ENCODE measurements at places on chromosomes 6 and 20.

GRCh38 chr6:17485181-17485580 lies 91.8 kb downstream of the CAP2 start:
- no peak for DNase-seq

DNA sequence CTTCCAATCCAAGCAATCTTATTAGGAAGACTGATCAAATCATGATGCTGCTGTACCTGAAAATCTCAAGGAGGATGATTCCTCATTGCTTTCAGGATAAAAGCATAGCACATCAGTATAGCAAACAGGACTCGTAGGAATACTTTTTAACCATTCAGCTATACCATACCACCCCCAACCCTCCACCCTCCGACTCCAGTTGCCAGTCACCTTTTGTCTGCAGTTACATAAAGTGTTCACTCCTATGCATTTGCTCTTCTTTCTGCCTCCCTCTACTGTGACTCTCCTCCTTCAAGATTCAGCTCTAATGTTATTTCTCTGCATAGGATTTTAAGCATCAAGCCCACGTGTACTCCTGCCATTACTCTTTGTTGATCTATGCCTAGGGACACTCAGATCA lies 124.7 kb upstream of the KCNQ5 start:
- no peak for DNase-seq

DNA sequence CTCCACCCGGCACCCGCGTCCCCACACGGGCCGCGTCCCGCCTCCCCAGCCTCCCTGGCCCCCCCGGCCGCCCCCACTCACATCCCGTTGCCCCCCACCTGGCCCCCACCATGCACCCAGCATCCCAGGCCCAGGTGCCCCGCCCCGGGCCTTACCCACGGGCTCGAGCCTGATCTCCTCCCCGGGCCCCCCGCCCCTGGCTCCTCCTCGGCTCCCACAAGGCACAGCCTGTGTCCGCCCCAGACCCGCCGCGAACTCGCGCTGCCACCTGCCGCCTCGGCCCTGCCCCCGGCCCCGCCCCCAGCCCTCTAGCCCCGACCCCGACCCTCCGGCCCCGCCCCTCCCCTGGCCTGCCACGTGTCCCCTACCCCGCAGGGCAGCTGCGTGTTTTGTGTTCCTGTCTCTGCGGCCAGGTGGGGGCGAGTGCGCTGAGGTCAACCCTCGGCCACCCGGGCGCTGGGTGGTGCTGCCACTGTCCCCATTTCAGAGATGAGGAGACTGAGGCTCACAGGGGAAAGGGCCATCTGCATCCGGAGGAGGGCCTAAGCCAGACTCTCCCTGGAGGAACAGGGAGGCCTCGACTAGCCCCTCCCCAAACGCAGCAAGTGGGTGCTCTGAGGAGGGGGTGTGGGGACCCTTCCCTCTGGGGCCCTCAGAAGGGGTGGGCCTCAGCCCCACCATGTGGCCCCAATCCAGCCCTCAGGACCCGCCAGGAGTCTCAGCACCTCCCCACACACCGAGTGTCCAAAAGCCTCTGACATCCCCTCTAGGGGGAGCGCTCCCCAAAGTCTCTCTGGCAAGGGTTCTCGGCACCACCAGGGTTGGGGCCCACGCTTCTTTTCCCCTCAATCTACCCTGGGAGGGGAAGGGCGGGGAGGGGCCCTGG lies 99.8 kb downstream of the TAF4 start:
- no peak for DNase-seq

DNA sequence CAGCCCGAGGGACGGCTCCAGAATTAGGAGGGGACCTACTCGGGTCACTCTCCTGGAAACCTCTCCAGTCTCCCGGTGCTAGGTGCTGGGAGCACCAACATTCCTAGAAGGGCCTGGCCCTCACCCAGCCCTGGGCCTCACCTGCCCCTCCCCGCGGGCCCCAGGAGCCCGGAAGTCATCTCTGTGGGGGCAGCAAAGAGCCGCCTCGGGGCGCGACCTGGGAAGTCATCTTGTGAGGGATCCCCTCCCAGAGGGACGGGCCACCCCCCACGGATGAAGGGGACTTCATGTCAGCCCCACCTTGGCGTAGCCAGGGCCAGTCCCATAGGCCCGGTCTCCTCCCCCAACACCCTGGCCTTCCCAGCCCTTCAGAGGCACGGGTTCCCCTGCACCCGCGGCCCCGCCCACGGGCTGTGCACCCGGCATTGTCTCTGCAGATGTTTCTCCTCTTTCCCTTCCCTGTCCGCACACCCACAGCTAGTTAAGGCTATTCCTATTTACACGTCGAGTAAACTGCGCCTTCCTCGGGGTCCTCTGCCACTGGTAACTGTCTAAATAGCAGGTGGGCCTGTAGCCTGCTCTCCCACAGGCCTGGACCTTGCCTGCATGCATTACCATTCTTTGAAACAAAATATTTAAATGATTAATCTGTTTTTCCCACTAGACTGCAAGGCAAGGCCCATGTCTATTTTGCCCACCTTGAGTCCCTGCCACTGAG lies 896 bp upstream of the RNASET2 start:
- peak; percentile 47 for DNase-seq
